ENCODE measurements at places on chromosomes 4 and X. TPM values are rescaled to one million over a fixed set of nuclear protein-coding genes. Genes with fewer than 3 reads are reported as not detected.

Gene GIMD1
- total RNA-seq, result not detected

- no peaks in the 10 kb centered on the region for H3K27me3 ChIP-seq
- no peaks in the 10 kb centered on the region for H3K4me1 ChIP-seq
- no peak overlapping the region for H3K4me3 ChIP-seq
- no peaks in the 10 kb centered on the region for H3K36me3 ChIP-seq
- H3K27ac ChIP-seq, result no peak overlapping the region
Measured at GRCh38 chr4:87669373-87669772, 19.3 kb downstream of the DMP1 start.

GRCh38 chrX:38311743-38312142 is 15.6 kb downstream of the RPGR start:
- H3K4me3 ChIP-seq, result no peak overlapping the region
- no peak for DNase-seq
- no peak overlapping the region for H3K27ac ChIP-seq
- H3K4me1 ChIP-seq, result no peaks in the 10 kb centered on the region

- H3K4me3 ChIP-seq, result no peak overlapping the region
- no peak overlapping the region for H3K27ac ChIP-seq
- DNase-seq, result no peak
- no peaks in the 10 kb centered on the region for H3K4me1 ChIP-seq
- H3K36me3 ChIP-seq, result no peaks in the 10 kb centered on the region
Measured at GRCh38 chr4:185941461-185941860, 127.5 kb upstream of the TLR3 start.

- H3K4me1 ChIP-seq, result peaks cover 2% of the 10 kb centered on the region
- H3K27me3 ChIP-seq, result no peaks in the 10 kb centered on the region
- DNase-seq, result no peak
Measured at GRCh38 chr4:184265546-184266351, 48.1 kb upstream of the ENPP6 start.

Gene CYP4V2
- 14.3 TPM for total RNA-seq

DNA sequence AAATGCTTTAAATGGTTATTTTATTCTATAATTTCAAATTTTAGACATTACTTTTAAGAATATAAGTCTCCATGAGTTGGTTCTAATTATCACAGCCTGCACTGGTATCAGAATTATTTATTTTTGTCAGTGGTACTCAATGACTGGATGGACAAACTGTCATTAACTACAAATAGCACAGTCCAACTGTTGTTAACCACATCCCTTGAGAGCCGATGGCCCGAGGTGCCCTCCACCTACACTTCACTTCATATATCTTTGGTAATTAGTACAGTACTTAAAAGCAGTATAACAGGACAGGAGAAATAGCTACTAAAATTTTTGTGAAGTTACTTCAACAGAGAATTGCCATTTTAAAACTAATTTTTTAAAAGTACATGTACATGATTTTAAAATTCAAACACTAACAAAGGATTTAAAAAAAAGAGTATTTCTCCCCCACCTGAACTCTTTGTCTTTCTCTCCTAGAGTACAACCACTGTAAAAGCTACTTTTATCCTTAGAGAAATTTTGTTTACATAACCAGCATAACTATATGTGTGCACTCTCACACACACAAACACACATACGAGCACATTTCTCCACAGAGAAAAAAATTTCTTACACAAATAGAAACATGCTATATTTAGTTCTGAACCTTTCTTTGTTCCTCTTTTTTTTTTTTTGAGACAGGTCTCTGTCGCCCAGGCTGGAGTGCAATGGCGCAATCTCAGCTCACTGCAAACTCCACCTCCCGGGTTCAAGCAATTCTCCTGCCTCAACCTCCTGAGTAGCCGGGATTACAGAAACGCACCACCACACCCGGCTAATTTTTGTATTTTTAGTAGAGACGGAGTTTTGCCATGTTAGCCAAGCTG is 6.5 kb downstream of the TIFA start:
- H3K4me3 ChIP-seq, result no peak overlapping the region
- H3K27ac ChIP-seq, result no peak overlapping the region
- H3K27me3 ChIP-seq, result no peaks in the 10 kb centered on the region
- peaks cover 5% of the 10 kb centered on the region for H3K4me1 ChIP-seq
- no peaks in the 10 kb centered on the region for H3K36me3 ChIP-seq
- DNase-seq, result no peak

Gene DOK7
- total RNA-seq, result 33.5 TPM

Gene TRIM60
- not detected for total RNA-seq

Gene ZNF157
- total RNA-seq, result not detected

Gene CYBB
- total RNA-seq, result 19.7 TPM

DNA sequence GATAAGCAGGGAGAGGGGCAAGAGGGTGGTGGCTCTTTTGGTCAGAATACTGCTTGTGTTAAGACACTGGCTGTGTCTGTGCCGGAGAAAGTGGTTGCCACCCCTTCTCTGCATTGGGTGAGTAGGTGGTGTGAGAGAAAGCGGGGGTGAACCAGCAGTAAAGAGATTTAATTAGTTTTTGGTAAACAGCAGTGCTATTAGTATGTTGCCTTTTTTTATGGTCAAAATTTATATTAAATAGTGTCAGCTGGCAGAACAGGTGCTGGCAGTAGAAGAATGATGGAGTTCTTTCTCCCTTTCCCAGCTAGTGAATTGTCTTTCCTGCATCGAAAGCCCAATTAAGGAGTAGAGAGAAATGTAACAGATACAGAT is 181.6 kb downstream of the LARP7 start:
- peak overlapping the region; percentile 54 for H3K4me3 ChIP-seq
- H3K27me3 ChIP-seq, result no peaks in the 10 kb centered on the region
- H3K4me1 ChIP-seq, result peaks cover 11% of the 10 kb centered on the region
- H3K36me3 ChIP-seq, result no peaks in the 10 kb centered on the region

- H3K4me3 ChIP-seq, result no peak overlapping the region
- DNase-seq, result no peak
- H3K27me3 ChIP-seq, result no peaks in the 10 kb centered on the region
- peaks cover 3% of the 10 kb centered on the region for H3K36me3 ChIP-seq
Measured at GRCh38 chr4:112328734-112329130, 31.6 kb downstream of the ALPK1 start.

DNA sequence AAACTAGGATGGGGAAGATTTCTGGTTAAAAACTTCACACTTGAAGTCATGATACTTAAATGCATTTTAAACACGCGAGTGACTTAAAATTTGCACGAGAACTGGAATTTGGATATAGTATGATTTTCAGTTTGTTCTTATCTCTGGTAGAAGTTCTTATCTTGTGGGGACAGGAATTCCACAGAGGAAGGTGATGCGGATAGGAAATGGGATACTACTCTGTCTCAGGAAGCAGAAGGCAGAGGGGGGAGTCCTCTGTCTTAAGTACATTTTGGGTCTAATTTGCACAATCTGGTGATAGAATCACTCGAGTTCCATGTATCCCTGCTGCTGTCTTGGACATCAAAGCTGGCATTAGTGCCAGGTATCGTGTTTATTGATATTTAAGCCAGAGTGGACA is 53.3 kb downstream of the TLL1 start:
- no peaks in the 10 kb centered on the region for H3K4me1 ChIP-seq
- H3K36me3 ChIP-seq, result no peaks in the 10 kb centered on the region
- DNase-seq, result no peak

- no peak overlapping the region for H3K27ac ChIP-seq
- H3K4me1 ChIP-seq, result no peaks in the 10 kb centered on the region
- no peak overlapping the region for H3K4me3 ChIP-seq
Measured at GRCh38 chrX:19019996-19020395, 36.1 kb upstream of the PHKA2 start.

- no peak overlapping the region for H3K27ac ChIP-seq
- no peaks in the 10 kb centered on the region for H3K4me1 ChIP-seq
- no peaks in the 10 kb centered on the region for H3K27me3 ChIP-seq
- H3K36me3 ChIP-seq, result no peaks in the 10 kb centered on the region
- no peak overlapping the region for H3K4me3 ChIP-seq
Measured at GRCh38 chr4:78313754-78314120, 237.8 kb upstream of the ANXA3 start.

Gene VCX3A
- not detected for total RNA-seq

Gene CLDN34
- total RNA-seq, result not detected

DNA sequence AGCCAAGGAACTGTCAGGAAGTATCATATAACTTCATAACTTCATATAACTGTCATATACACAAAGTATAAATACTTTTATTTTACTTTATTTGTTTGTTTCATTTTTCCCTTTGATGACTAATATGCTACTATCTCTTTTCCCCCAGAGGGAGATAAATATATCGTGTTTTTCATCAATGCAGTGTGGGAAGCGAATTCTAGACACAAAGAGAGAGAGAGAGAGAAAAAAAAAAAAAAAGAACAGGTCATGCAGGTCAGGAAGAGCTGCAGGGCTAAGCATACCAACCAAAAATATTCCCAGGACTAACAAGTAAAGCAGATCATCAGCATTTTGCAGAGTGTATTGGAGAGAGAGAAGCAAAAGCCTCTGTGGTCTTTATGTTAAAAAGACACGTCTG is 1849.2 kb downstream of the STIM2 start:
- no peaks in the 10 kb centered on the region for H3K36me3 ChIP-seq
- no peaks in the 10 kb centered on the region for H3K4me1 ChIP-seq
- no peaks in the 10 kb centered on the region for H3K27me3 ChIP-seq
- no peak overlapping the region for H3K4me3 ChIP-seq
- H3K27ac ChIP-seq, result no peak overlapping the region

DNA sequence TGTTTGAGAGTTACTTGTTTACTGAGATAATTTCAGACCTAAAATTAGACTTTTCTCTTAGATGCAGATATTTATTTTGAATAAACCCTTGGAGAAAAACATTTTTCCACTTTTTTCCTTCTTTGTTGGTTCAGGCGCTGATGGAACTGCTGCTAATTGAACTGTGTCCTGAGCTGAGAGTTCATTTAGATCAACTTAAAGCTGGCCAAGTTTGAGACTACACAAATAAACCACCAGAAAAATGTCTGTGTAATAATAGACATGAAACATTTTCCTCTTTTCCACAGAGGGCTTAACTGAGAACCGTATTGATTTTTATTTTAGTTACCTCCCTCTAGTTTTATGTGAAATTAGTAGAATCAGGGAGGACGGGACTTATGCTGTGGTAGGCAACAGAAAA is 32.5 kb downstream of the LRP2BP start:
- H3K27me3 ChIP-seq, result no peaks in the 10 kb centered on the region
- peak overlapping the region; percentile 84 for H3K27ac ChIP-seq
- no peaks in the 10 kb centered on the region for H3K36me3 ChIP-seq
- H3K4me1 ChIP-seq, result peaks cover 46% of the 10 kb centered on the region

DNA sequence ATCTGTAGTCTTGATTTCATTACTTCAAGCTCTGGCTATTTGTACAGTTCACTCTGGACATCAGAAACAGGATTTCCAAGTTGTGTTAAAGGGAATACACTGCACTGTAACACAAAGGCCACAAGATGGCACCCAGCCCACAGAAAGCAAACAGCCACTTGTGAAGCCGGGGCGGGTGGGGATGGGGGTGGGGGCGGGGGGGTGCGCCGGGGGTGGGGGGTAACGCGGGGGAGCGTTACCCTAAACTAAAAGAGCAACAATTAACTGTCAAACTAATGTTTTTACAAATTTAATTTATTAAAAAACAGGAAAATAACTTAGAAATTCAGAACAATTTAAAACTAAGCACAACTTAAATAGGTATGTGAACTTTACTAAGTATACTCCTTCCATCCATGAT is 27.3 kb downstream of the PRDX4 start:
- no peaks in the 10 kb centered on the region for H3K27me3 ChIP-seq
- no peak overlapping the region for H3K4me3 ChIP-seq
- H3K36me3 ChIP-seq, result no peaks in the 10 kb centered on the region
- no peak overlapping the region for H3K27ac ChIP-seq

All from ascending aorta (tissue), 2 donors.